SJCRH30 (cell line): ENCODE measurements at places on chromosomes 13 and 19. TPM values are rescaled to one million over a fixed set of nuclear protein-coding genes. Genes with fewer than 3 reads are reported as not detected.

- no peaks in the 10 kb centered on the region for H3K36me3 ChIP-seq
- H3K27ac ChIP-seq, result no peak overlapping the region
- peaks cover 2% of the 10 kb centered on the region; the same call in 1 of the 2 replicates for H3K4me1 ChIP-seq
Measured at GRCh38 chr13:36526897-36527296, 94.6 kb downstream of the CCNA1 start.

DNA sequence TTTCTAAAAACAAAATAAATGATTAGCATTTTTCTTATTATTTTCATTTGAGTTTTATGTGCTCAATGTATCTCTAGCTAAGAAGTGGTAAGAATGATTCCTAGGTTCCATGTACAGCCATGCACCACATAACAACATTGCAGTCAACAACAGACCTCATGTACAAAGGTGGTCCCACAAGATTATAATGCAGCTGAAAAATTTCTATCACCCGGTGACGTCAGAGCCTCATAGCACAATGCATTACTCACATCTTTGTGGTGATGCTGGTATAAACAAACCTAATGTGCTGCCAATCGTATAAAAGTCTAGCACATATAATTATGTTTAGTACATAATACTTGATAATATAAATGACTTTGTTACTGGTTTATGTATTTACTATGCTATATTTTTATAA lies 120.5 kb downstream of the SLC7A1 start:
- H3K36me3 ChIP-seq, result no peaks in the 10 kb centered on the region
- H3K4me1 ChIP-seq, result peaks cover 16% of the 10 kb centered on the region
- H3K4me3 ChIP-seq, result no peak overlapping the region
- no peak overlapping the region for H3K27ac ChIP-seq
- no peaks in the 10 kb centered on the region for H3K27me3 ChIP-seq
- DNase-seq, result peak; percentile 48

- H3K4me1 ChIP-seq, result no peaks in the 10 kb centered on the region; the same call in 1 of the 2 replicates
- no peak overlapping the region for H3K27ac ChIP-seq
- H3K4me3 ChIP-seq, result no peak overlapping the region
- no peak for DNase-seq
Measured at GRCh38 chr13:84417416-84417815, 535.1 kb upstream of the SLITRK1 start.

GRCh38 chr13:79258489-79258888 lies 147.6 kb downstream of the RBM26 start:
- no peaks in the 10 kb centered on the region for H3K27me3 ChIP-seq
- H3K36me3 ChIP-seq, result no peaks in the 10 kb centered on the region
- no peak for DNase-seq
- no peaks in the 10 kb centered on the region for H3K4me1 ChIP-seq
- no peak overlapping the region for H3K27ac ChIP-seq

The CASP14 gene
- 0.02 TPM in 1 of 2 replicates, not detected in the other for total RNA-seq
